Stimulated activated CD4-positive, alpha-beta T cell treated with anti-CD3 and anti-CD28 coated beads, Interleukin-1b, Interleukin-23, amount 100 ng/mL, for 1 hour (primary cell): ENCODE measurements at places on chromosomes 4 and X.

GRCh38 chrX:110758781-110759422, 36.7 kb downstream of the CHRDL1 start:
- no peak for DNase-seq

DNA sequence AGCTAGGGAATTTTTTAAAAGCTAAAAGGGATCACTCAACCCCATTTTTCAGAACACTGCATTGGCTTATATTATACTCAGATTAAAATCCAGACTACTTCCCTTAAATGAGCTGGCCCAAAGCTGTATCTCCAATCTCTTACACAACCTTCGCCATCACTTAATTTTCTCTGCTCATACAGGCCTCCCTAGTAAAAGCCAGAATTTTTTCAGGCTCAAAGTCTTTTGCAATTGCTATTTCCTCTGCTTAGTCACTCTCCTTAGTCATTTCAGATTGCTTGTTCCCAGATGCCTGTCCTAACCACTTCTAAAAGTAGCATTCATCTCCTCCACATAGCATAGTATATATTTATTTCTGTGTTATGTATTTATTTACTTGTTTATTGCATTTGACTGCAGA, 1587.9 kb upstream of the ADGRL3 start:
- no peak for DNase-seq

DNA sequence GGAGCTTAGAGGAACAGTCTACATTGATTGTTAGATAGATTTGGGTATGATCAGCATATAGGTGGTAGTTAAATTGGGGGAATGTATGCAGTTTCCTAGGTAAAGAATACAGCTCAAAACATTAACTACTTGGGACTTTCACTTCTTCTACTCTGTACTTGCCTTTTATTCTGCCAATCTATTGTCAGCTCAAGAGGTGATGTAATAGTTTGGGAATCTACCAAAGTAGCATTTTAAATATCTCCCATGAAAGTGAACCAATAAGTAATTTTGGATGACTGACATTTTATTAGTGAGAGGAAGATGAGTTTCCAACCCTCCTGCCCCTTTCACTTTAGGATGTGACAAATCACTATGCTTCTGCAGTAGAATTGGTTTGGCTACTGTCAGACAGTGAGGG, 43.4 kb downstream of the NUDT6 start:
- DNase-seq: no peak

DNA sequence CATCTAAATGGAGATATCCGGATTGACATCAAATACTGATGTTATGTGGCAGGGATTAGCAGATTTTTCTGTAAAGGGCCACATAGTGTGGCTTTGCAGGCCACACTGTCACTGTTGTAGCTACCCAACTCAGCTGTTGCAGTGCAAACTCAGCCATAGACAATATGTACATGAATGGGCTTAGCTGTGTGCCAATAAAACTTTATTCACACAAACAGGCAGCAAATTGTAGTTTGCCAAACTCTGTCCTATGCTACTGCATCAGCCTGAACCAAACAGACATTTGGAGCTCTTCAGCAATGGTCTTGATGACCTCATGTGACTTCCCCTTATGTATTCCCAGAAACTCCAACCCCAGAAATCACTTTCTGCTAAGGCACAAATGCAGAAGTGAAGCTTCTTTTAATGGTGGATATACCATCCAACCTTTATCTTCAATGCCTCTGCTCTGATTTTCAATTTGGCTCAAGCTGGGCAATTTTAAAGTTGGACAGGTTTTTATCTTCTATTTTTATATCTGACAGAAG, 18.4 kb upstream of the TRPC5OS start:
- no peak for DNase-seq

DNA sequence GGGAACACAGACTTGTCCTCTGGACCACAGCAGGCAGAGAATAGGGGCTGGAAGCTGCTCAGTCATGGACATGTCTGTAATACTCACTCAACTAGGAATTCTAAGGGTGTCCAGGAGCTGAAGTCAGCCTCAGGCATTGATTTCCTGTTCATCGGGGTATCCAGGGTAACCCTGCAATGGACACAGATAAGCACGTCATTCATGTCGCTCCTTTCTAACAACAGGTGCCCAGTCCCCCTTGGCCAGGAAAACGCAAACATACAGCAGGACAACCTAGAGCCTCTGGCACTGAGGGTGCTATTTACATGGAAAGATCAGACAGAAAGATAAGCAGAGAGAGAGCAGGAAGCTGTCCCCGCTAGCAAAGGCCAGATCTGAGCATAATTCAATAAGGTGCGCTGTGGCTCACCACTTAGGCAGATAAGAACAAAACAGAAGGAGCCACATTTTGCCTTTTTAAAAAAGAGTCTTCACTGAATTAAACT, 21.3 kb downstream of the QDPR start:
- no peak for DNase-seq

- DNase-seq: no peak
These were observed 436.2 kb downstream of the KCNIP4 start for GRCh38 chr4:21512353-21512752.

- no peak for DNase-seq
These were observed 7.0 kb downstream of the PKD2 start for GRCh38 chr4:88014386-88014905.

GRCh38 chr4:25065431-25065858, 34.7 kb upstream of the LGI2 start:
- no peak for DNase-seq

DNA sequence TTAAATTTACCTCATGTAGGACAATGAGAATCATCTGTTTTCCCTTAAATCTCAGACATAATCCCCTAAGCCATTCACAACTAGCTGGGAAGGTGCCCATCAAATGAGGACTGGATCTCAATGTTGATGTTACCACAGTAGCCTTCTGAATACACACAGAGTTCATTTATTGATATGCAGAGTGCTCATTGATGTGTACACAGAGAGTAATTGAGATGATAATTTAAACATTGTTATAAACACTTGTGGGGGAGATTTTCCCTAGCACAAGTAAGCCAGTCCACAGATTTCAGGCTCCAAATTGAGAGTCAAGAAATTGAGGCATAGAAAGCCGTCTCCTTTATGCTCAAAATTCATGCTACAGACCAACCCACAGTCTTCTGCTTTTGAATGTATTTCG, 273.4 kb upstream of the TRPC5 start:
- no peak for DNase-seq

DNA sequence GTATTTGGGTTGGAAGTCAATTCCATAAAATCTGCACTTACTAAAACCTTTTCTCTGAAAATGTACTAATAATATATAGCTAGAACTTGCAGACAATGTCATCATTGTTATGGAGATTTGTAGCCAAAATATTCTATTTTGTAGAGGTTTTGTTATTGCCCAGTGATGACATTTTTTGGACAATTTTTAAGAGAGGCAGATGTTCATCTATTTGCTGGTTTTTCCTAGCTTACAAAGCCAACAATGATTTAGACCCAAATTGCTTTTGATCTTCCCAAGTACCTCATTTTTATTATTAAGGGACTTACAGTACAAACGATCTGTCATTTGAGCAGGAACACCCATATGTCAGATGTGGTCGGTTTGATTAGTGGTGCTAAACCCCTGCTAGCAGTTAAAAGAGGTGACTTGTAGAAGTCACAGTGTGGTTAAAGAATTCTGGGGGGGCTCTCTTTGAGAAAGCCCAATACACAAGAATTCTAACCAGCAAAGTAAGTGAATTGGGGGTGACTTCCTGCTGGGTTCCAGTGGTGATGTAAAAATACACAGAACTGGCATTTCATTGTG, 136.2 kb downstream of the KIT start:
- no peak for DNase-seq

- DNase-seq: no peak
These were observed 91.0 kb upstream of the PJA1 start for GRCh38 chrX:69256291-69256565.

GRCh38 chr4:185384930-185385331, 10.8 kb downstream of the LRP2BP start:
- no peak for DNase-seq
